Kidney epithelial cell (primary cell): ENCODE measurements at places on chromosomes 7 and 10. TPM values are rescaled to one million over a fixed set of nuclear protein-coding genes. Genes with fewer than 3 reads are reported as not detected.

- DNase-seq, result no peak
Measured at GRCh38 chr7:158574308-158575036, 13.2 kb downstream of the PTPRN2 start.

DNA sequence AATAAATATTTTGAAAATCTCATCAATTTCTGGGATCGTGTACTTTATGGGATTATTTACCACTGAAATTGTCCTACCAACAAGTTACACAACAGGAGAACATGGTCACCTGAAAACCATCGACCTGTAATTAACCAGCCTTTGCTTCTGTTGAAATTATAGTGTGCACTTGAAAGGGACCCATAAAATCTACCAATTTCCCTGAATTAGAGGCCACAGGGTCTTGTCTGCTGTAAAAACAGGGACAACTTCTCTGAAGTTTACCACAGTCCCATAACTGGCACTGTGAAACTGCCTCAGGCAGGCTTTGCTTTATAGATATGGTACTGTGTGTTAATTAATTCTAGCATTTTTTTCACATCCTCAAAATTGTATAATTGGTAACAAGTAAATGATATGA is 37.7 kb downstream of the RAB19 start:
- no peak for DNase-seq

DNA sequence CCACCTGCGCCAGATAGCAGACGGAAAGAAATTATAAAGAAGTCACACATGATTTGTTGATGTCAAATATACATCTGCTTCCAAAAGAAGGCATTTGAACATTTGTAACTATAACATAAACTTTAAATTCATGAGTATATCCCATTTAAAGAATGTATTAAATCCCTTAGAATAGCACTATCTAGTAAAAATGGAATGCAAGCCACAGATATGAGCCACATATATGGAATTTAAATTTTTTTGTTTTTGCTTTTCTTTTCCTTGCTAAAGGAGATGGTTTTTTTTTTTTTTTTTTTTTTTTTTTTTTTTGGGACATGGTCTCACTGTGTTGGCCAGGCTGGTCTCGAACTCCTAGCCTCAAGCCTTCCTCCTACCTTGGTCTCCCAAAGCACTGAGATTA is 730.8 kb downstream of the PHTF2 start:
- no peak for DNase-seq

GRCh38 chr7:70131817-70132216 is 533.5 kb downstream of the AUTS2 start:
- no peak for DNase-seq

DNA sequence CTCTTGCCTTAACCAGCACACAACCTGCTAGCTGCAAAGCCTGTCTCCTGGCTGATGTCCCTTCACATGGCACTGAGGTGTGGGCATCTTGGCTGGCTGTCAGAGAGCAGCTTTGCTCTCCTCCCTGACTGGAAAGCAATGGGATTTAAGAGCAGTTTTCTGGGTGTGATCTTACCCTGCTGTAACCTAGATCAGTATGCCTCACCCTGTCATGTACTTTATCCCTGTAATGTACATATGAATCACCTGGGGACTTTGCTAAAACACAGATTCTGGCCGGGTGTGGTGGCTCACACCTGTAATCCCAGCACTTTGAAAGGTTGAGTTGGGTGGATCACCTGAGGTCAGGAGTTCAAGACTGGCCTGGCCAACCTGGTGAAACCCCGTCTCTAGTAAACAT is 209.9 kb downstream of the FRMD4A start:
- DNase-seq, result no peak

The BICC1 gene
- total RNA-seq, result 58.0 and 64.6 TPM in 2 replicates

DNA sequence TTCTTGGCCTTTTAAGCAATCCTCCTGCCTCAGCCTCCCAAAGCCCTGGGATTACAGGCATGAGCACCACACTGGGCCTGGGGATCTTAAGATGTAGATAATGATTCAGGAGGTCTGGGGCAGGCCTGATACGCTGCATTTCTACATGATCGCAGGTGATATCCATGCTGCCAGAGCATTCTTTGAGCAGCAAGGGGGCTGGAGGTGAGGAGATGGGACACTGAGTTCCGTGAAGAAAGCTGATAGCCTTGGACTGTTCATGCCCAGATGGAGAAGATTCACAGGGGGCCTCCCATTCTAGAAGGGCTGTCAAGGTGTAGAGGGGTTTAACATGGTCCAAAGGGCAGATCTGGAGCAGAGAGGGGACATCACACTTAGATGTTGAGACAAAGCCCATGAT is 480.3 kb downstream of the RPS24 start:
- no peak for DNase-seq

DNA sequence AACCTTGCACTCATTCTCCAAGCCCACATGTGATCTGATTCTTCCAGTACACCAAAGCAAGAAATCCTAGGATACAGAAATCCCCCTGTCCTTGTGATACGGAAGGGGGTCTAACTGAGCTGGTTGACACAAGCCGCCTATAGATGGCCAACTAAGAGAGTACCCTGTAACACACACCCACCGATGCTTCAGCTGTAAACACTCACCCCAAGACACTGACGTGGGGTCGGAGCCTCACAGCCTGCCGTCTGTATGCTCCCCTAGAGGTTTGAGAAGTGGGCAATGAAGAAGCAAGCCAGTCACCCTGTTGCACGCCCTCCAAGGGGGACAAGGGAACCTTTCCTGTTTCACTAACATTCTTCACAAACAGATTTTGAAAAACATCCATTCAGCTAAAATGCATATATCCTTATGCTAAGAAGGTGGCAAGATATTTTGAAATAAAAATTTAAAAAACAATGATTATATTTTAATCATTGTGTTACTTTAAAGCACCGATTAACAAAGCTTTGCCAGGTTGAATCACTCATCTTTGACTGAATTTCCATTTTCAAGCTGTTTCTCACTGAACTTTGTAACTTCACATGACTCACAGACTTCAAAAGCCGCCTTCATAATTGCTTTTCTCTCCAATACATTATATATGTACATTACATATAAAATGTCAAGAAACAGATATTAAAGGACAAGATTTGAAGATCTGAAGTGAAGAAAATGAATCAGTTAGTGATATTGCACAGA is 329.3 kb downstream of the ARL4A start:
- DNase-seq, result no peak

- no peak for DNase-seq
Measured at GRCh38 chr7:128781126-128781525, 5.5 kb upstream of the OPN1SW start.

DNA sequence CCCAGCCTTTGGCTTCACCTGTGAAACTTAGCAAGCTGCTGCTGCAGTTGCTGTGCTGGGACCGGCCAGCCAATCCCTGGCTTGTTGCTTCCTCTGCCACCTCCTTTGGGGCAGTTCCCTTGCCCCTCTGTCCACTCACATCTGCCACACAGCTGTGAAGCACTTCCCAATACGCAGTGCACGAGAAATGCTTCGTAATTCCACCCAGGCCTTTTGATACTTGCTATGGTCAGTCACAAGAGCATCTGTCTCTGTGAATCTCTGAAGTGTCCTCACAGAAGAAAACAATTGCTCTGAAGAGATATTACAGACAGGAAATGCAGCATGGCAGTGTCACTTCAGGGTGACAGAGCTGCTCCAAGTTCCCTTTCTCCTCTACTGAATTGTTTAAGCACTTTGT is 208.5 kb downstream of the PTEN start:
- DNase-seq, result no peak

The WNT8B gene
- total RNA-seq, result 0.07 TPM in 1 of 2 replicates, not detected in the other

The PTF1A gene
- total RNA-seq, result not detected in 2 replicates

The DNA2 gene
- 3.6 and 4.5 TPM in 2 replicates for total RNA-seq

The MMRN2 gene
- 0.08 and 0.14 TPM in 2 replicates for total RNA-seq

DNA sequence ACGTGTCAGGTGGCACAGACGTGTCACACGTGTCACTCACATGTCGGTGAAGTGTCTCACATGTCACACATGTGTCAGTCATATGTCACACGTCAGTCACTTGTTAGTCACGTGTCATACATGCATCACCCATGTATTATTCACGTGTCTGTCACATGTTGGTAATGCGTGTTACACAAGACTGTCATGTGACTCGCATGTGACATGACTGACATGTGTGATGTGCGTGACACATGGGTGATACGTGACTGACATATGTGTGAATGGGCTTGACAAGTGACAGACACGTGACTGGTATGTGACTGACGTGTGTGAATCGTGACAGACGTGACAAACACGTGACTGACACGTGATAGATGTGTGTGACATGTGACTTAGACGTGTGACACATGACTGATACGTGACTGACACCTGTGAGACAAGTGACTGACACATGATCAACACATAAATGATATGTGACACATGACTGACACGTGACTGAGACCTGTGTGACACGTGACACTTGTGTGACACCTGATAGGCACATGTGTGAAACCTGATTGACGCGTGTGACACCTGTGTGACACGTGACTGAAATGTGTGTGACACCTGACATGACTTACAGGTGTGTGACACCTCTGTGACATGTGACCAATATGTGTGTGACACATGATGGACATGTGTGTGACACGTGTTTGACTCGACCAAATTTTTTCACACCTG is 56.1 kb downstream of the ZNF92 start:
- no peak for DNase-seq

The TMEM178B gene
- total RNA-seq, result 5.5 and 9.7 TPM in 2 replicates

DNA sequence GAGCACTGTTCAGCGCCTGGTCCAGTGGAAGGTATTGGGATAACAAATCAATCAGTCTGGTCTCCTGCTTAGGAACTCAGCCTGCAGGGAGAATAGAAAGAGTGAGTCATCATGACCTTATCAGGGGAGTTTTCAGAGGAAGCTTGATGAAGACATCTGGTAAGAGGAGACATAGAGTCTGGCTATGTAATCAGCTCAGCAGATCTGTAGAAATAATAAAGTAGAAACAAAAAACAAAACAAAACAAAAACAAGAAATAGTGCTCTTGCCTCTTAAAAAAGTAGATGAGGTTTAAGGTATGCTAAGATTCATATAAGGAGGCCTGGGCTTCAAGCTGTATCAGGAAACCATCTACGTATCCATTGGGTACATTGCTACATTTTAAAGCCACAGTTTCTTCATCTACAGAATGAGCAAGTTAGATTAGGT is 14.4 kb downstream of the TAS2R41 start:
- no peak for DNase-seq

DNA sequence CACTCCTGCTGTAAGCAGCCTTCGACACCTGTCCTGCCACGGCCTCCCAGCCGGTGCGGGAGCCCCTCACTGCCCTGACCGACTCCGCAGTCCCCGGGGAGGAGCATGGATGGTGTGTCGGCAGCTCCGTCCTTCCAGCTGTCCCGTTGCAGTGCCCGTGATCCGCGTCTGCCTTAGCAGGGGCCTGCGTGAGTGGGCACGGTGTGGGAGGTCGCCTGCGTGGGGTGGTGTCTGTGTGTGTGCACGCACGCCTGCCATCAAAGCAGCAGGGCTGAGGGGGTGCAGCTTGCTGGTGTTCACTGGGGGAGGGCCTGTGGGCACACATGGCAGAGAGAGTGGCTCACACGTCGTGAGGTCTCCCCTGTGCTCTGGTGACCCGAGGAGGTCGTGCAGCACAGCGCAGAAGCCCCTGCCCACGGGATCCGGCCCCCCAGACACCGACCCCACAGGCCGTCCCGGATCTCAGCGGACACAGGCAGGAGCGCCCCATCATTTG is 10.3 kb downstream of the MAFK start:
- no peak for DNase-seq

DNA sequence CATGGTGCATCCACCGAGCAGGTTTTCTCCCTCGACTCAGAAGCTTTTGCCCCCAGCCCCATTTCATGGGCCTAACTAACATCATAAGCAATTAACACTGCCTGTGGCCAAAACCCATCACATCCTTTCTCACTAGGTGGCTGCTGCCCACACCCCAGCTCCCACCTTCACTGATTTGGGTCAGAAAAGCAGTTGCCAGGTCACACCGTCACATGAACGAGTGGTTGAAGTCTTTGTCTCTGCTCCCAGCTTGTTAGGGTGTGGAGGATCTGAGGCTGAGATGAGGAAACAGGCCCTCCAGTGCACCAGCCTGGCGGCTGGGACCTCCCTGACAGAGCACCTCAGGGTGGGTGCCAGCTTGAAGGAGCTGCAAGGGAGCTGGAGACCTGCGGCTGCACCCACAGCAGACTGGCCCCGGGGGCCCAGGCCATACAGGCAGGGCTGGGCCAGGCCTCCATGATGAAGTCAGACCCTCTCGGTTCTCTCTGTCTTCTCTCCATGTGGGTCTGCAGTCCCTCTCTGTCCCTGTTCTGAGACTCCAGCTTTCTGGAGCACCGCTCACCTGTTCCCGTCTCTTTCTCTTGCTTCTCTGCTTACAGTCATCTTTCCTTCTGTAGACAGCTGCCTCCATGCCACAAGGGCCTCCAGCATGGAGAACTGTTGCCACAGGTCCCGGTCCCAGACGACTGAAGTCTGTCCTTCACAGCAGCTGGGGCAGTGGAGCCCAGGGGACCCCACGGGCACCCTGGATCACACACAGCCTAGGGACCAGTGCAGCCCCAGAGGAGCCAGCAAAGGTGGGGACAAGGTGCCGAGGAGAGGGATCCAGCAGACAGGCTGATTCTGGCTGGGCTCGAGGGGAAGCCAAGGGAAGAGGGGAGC is 13.8 kb upstream of the INPP5A start:
- DNase-seq, result no peak

The ARHGAP22 gene
- total RNA-seq, result 3.4 and 7.0 TPM in 2 replicates

DNA sequence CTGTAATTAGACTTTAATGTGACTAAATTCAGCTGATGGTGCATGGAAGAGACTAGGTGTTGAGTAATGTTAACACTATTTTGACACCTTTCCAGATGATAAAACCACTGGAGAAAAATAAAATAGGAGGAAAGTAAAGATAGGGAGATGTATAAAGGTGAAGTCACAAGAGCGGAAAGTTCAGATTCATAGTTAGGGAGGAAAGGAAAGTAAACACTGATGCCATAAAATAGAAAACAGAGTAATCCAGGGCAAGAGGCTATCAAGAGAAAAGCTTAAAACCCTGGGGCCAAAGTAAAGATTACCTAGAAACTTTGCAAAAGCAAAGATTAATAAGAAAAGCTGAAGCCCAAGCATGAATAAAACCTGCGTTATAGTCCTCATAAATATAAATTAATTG is 62.8 kb downstream of the RAB11FIP2 start:
- DNase-seq, result no peak

- DNase-seq, result peak; percentile 87
Measured at GRCh38 chr10:91340613-91341362, 69.4 kb upstream of the HECTD2 start.

- DNase-seq, result no peak
Measured at GRCh38 chr7:148919859-148920258, 35.8 kb upstream of the EZH2 start.

The SMKR1 gene
- 0.48 TPM in 1 of 2 replicates, not detected in the other for total RNA-seq

- no peak for DNase-seq
Measured at GRCh38 chr7:125661-126060, 66.7 kb upstream of the FAM20C start.

- DNase-seq, result no peak
Measured at GRCh38 chr7:15839416-15840100, 153.1 kb upstream of the MEOX2 start.

- DNase-seq, result no peak
Measured at GRCh38 chr7:49618028-49618427, 155.4 kb upstream of the VWC2 start.

DNA sequence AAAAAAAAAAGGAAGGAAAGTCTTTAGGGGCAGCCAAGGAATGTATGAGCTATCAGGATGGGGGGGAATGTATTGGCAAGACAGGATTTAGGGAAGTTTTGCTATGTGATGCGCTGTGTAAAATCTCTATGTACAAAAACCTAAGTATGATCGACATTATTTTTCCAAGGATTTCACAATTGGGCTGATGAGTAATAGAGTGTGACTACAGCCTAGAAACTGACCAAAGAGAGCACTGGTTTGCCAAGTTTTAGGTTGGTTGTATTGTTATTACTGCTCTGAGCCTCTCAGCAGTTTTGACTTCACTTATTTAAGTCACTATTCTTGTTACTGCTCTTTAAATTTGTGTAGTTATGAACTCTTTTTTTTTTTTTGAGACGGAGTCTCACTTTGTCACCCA is 107.3 kb downstream of the NRCAM start:
- DNase-seq, result no peak

- DNase-seq, result no peak
Measured at GRCh38 chr10:106960812-106961211, 203.7 kb downstream of the SORCS1 start.
